ENCODE measurements at places on chromosomes 6 and 20. TPM values are rescaled to one million over a fixed set of nuclear protein-coding genes. Genes with fewer than 3 reads are reported as not detected.

The RBPJL gene
- not detected for total RNA-seq

The PERP gene
- 0.27 TPM for total RNA-seq

The EPB41L2 gene
- 61.0 TPM for total RNA-seq

The HAO1 gene
- not detected for total RNA-seq

The SYNGAP1 gene
- 43.0 TPM for total RNA-seq

The CDH4 gene
- not detected for total RNA-seq

The RHAG gene
- not detected for total RNA-seq

The RIOK1 gene
- 25.9 TPM for total RNA-seq

The SIRPA gene
- total RNA-seq: 10.2 TPM

The GABRR1 gene
- total RNA-seq: not detected

The PARD6B gene
- total RNA-seq: 6.0 TPM

The SLC16A10 gene
- 0.70 TPM for total RNA-seq

- no peak for DNase-seq
These were observed 24.7 kb downstream of the GFOD1 start for GRCh38 chr6:13462458-13463327.

DNA sequence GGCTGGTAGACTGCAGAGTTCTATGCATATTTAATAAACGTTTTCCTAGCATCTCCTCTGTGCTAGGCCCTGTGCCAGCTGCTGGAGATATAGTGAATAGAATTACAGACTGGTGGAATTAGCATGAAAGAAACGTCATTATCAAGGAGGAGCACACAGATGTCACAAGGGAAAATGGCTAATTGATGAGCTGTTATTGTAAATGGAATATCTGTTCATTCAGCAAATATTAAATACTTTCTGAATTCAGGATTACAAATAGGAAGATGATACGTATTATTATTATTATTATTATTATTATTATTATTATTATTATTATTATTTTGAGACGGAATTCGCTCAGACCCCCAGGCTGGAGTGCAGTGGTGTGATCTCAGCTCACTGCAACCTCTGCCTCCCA, 1.2 kb downstream of the AAR2 start:
- no peak for DNase-seq

- no peak for DNase-seq
These were observed 5.9 kb downstream of the GTF2H5 start for GRCh38 chr6:158174024-158174423.

GRCh38 chr20:58910473-58910872, 58.0 kb downstream of the GNAS start:
- DNase-seq: peak; percentile 6

DNA sequence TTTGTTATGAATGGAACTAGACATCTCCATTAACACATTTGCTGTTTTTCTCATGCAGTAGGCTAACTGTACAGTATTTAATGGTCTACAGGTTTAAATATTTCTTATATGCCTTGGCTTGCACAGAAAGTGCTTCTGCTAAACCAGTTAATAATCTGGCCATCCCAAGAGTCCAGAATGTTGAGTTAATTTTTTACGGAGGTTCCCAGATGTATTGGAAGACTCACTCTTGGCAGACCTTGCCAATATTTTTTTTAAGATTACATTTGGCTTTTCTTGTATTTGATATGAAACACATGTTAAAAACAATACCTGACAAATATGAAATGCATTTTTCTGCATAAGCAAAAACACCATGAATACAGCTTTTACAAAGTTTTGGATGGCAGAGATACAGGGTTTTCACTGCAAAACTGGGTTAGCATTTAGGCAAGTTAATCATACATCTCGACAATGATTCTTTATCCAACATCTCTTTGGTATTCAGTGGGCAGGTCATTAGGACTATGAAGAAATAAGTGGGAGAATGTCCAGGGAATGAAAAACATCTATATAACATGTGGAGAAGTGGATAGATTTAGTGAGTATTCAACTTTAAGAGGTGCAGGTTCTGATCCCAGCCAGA, 94.0 kb downstream of the SGK1 start:
- no peak for DNase-seq

GRCh38 chr6:81562169-81562568, 190.3 kb downstream of the TENT5A start:
- no peak for DNase-seq

DNA sequence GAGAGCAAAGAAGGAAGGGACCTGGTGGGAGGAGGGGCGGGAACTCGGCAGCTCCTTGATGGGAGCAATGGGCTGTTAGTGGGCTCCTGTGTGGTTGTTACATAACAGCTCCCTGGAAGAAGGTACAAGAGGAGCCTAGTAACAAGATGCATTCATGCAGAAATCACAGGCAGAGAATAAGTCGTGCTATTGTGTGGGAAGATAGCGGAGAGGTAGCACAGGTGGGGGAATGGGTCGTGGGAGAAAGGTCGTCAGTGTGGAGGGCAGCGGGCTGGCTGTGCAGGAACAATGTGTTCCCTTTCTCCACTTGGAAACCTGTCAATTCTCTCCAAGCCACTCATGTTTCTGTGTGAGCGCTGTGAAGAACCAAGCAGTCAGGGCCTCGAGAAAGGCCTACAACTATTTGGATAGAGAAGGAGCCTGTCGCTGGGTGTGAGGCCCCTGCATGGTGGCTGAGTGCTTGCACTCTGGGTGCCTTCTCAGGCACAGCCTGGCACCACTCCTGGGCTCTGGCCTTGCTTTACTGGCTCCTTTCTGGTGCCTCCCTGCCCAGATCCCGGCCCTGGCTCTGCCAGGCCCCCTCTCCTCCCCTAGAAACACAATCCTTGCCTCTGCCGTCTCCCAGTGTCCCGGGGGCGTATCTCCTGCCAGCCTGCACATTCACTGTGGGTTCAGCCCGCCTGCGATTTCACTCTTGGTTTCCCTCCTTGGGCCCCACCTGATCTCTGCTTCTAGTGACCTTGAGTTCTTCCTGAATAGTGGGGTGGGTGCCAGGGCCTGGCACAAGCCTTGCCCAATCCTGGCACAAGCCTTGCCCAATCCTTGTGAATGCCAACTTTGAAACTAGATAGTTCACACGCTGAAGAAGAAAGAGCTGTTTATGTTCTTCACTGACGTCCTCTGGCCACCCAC, 7.4 kb upstream of the FGD2 start:
- no peak for DNase-seq

DNA sequence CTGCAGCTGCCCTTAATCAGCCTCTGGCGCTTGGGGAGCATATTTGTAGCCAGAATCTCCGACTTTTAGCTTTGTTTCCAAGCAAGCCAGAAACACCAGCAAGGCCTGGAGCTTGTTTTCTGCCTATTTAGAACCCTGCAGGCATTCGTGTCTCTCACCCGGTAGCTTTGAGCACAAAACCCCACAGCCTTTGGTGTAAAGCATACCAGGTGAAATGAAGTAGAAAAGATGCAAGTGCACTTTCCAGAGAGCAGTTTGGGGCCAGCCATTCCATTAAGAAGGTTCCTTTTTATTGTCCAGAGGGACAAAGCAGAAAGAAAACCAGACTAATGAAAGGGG, 736 bp downstream of the FAM217B start:
- DNase-seq: no peak

GRCh38 chr6:169638915-169639314, 62.9 kb downstream of the WDR27 start:
- no peak for DNase-seq

- no peak for DNase-seq
These were observed 77.1 kb downstream of the TBC1D7 start for GRCh38 chr6:13251242-13251641.

GRCh38 chr6:129817332-129817731, 43.8 kb downstream of the TMEM244 start:
- DNase-seq: no peak

- DNase-seq: no peak
These were observed 55.6 kb downstream of the PRR18 start for GRCh38 chr6:166252601-166253000.

GRCh38 chr6:66199171-66199570, 492.1 kb upstream of the EYS start:
- DNase-seq: no peak

DNA sequence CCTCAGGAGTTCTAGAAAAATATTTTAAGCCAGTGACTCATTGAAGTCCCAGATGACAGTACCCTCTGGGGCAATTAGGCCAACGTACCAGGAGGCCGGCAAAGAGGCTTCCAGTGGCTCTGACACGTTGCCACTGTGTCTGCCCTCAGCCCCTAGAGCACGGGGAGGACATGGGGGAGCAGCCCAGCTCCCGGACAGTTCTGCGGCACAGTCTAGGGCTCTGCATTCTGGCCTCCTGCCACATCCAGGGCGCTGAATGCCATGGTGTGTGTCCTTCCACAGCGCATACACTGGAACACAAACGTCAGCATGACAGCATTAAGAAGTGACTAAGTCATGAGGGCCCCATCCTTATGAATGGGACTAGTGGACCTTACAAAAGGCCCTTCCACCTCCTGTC, 156.2 kb downstream of the RNASET2 start:
- DNase-seq: no peak

- DNase-seq: no peak
These were observed 46.2 kb upstream of the ADIG start for GRCh38 chr20:38534756-38535155.

DNA sequence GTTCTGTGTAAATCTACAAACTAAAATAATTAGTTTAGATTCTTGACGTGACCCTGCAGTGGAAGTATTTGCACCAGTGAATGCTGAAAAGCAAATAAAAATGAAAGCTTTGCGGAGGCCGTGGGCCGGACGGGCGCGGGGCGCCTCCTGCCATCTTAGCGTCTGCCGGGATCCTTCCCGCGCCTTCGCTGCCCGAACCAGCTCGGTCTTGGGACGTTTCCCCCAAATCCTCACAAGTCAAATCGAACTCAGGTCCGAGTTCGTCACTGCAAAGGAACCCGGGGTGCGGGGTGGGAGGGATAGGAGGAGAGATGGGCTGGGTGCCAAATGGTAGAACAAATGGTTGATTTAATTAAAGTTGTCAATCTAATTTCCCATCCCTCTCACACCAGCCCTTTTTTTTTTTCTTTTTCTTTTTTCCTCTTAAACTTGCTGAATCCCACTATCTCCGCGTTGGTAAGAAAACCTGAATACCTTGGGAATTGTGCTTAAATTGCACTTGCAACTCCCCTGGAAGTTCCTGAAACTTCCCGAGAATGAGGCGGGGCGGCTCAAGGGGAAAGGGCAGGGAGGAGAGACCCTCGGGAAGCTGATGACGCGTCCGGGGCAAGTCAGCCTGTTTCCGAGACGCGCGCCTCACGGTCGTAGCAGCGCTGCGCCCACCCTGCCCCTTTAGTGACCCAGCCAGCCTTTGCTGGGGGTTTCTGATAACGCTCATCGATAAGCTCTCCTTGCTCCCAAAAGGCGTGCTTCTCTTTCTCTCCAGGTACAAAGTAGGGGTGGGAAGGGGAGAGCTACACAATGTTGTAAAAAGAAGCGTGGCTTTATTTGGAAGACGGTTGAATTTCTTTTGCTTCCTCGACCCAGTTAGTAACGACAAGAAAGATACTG, 1.8 kb downstream of the GJA1 start:
- DNase-seq: peak; percentile 6

DNA sequence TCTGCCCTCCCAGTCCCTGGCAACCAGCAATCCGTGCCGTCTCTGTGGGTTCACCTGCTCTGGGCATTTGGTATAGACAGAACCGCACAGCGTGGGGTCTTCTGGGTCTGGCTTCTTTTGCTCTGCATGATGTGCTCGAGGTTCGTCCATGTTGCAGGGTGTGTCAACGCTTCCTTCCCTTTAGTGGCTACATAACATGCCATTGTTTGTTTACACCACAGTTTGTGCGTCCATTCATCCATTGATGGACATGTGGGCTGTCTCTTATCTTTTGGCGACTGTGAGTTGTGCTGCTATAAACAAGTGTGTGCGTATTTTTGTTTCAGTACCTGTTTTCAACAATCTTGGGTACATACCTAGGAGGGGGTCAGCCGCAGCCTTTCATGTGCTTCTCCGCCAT, 149.5 kb upstream of the RPS6KA2 start:
- no peak for DNase-seq

DNA sequence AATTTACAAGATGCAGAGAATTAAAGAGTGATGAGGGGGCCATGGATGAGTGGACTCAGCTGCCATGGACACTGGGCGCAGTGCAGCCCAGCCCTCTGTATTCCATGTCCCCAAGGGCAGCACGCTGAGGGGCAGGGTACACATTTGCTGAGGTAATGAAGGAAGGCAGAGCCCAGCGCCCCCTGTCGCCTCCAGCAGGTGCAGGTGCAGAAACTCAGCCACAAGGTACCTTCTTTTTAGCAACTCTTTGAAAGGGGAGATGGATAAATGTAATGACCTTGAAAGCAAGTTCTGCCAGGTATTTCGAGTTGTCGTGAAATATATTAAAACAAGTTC, 7.1 kb downstream of the CD93 start:
- no peak for DNase-seq

GRCh38 chr6:106223300-106223930, 102.1 kb downstream of the ATG5 start:
- peak; percentile 81 for DNase-seq

- DNase-seq: no peak
These were observed 368.1 kb downstream of the NRN1 start for GRCh38 chr6:5638666-5639065.

DNA sequence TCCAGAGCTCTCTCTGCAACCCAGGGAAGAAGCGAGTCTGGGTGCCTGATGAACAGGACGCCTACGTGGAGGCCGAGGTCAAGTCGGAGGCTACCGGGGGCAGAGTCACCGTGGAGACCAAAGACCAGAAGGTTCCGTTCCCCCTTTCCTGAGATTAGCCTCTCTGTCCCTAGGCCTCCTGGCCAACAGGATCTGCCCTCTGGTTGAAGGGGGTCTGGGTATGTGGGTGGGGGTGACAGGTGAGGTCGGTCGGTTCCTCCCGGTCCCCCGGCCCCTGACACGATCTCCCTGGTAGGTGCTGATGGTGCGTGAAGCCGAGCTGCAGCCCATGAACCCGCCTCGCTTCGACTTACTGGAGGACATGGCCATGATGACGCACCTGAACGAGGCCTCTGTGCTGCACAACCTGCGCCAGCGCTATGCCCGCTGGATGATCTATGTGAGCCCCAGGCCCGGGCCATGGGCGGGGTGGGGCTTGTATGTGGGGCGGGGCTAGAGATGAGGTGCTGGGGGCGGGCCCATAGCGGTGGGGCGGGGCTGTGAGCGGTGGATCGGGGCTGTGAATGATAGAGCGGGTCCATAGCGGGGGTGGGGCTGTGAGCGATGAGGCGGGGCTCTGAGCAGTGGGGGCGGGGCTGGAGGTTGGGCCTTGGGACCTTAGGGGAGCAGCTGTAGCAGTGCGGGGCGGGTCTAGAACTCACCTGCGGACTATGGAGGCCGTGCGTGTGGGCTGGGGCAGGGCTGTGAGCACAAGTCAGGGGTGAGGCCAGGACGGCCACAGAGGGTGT, 23.9 kb downstream of the MYH7B start:
- no peak for DNase-seq

DNA sequence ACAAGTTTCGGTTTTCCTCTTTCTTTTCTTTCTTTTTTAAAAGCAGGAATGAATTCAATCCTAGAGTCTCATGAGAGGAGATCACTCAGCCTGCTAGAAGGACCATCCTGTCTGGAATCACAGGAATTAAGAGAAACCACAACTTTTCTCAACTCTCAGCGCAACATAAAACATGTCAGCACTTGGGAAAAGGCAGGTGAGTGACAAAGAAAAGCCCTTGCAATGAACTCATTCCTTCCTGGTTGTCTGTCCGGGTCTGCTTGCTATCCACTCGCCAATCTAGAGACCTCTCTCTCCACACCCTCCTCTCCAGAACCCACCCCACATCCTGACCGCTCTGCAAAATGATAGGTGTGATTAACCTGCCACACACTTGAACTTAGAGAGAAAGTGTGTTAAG, 253.8 kb downstream of the LY86 start:
- DNase-seq: no peak
